ENCODE measurements at places on chromosomes 16 and 17.

- no peak for DNase-seq
Measured at GRCh38 chr16:13453938-13454553, 465.9 kb upstream of the ERCC4 start.

- DNase-seq = no peak
Measured at GRCh38 chr16:14676633-14677032, 17.5 kb downstream of the PLA2G10 start.

GRCh38 chr16:79599256-79599836, 1.2 kb downstream of the MAF start:
- DNase-seq = no peak

GRCh38 chr16:53713403-53714204, 9.6 kb downstream of the FTO start:
- no peak for DNase-seq

GRCh38 chr16:87548046-87548445, 54.3 kb upstream of the JPH3 start:
- no peak for DNase-seq

- DNase-seq = no peak
Measured at GRCh38 chr16:82175627-82176026, 5.6 kb upstream of the MPHOSPH6 start.

GRCh38 chr17:5467416-5467815, 1.4 kb downstream of the DHX33 start:
- no peak for DNase-seq

DNA sequence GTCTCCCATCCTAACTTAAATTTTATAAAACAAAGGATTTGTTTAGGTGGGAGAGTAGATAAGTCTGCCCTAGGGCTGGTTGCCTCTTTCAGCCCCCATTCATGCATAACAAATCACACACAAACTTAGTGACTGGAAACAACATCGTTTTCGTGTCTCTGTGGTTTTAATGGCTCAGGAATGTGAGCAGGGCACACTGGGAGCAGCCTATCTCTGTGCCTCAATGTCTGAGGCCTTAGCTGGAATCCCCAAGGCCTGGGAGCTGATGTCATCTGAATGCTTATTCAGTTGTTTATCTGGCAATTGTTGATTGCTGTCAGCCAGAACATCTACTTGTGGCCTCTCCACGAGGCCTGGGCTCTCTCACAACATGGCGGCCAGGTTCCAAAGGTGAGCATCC, 101.9 kb upstream of the HSBP1 start:
- DNase-seq = no peak
